Fibroblast of lung (primary cell): ENCODE measurements at places on chromosomes 4 and X. TPM values are rescaled to one million over a fixed set of nuclear protein-coding genes. Genes with fewer than 3 reads are reported as not detected.

DNA sequence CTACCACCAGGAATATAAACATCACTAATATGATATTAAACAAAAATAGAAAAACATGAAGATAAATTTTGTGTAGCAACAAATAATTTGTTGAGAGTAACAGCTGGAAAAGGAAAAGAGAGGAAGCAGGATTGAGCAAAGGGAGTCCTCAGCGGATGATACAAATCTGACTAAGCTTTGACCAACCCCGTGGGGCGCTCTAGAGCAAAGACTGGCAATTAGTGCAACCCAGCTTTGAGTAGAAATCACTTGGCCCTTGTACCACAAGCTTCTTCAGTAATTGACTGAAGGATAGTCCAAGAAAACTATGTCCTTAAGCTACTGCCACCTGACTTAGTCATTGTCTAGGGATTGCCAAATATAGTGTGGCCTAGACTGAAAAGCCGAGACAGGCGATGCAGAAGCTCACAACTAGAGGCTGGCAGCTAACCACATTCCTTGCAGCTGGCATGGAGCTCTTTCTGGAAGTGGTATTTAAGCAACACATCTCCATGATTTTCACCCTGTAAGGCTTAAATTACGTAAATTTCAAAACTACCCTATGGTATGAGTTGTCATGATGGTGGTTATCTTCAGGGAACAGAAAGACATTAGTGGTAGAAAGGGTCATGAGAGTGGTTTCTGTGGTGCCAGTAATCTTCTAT is 396.0 kb downstream of the PDGFC start:
- DNase-seq, result peak; percentile 59

- no peak for DNase-seq
These were observed 320.1 kb downstream of the CFAP299 start for GRCh38 chr4:80655662-80656061.

GRCh38 chr4:112206431-112206830 is 25.2 kb upstream of the AP1AR start:
- DNase-seq, result no peak

DNA sequence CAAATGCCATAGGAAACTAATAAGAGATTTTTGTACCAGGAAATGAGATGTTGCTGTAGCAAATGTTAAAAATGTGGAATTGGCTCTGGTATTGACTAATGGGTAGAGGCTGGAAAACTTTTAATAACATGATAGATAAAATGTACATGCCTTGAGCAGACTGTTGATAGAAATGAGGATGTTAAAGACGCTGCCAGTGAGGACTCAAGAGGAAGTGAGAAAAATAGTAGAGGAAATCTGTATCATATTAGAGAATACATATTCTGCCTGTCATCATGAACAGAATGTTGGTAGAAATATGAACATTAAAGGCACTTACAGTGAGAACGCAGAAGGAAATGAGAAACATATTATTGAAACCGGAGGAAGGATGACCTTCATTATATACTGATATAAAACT is 577.2 kb upstream of the HTR2C start:
- no peak for DNase-seq

DNA sequence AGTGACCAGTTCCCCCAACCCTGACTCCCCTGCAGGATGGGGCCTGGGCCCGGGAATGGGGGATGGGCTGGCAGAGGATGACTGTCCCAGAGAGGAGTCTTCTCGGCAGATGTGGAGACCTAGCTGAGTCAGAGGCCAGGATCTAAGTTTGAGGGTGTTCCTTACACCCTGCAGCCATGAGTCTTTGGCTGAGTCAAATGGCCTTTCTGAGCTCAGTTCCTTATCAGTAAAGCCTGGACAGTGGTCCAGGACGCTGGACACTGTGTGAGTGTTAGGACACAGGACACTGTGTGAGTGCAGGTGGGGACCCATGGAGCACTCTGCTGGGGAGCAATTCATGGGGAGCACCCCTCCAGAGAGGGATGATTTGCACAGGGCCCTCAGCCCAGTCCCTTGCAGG is 5.0 kb downstream of the IL9R start:
- no peak for DNase-seq

DNA sequence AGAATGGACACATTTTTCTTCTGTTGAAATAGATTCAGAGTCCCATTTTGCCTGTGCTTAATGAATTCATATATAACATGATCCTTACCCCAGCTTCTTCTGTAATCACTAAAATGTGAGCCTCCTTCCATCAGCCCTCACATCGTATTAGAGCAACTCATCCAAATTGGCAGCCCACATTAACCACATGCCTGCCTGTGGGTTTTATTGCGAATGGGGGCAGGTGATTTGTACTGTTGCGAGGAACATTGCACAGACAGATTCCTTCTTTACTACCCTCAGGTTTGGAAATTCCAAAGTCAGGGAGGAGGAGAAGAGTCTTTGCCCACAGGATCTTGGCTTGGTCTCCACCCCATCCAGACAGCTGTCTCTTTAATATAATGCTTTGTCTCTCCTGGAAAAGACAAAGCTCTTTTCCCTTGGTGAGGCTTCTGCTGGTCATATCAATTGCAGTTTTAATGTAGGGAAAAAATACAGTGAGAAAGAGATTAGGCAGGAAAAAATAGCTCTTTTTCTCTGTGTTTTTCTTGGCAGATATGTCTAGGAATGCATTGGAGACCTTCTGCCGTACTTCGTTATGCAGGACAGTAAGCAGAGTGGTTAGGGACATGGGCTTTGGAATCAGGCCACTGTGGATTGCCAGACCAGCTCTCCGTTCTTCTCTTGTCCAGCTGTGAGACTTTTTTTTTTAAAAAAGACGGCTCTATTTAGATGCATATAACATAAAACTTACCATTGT is 371.2 kb downstream of the AFF2 start:
- DNase-seq, result peak; percentile 74

- DNase-seq, result no peak
These were observed 166.2 kb downstream of the ATP10D start for GRCh38 chr4:47651231-47651630.

DNA sequence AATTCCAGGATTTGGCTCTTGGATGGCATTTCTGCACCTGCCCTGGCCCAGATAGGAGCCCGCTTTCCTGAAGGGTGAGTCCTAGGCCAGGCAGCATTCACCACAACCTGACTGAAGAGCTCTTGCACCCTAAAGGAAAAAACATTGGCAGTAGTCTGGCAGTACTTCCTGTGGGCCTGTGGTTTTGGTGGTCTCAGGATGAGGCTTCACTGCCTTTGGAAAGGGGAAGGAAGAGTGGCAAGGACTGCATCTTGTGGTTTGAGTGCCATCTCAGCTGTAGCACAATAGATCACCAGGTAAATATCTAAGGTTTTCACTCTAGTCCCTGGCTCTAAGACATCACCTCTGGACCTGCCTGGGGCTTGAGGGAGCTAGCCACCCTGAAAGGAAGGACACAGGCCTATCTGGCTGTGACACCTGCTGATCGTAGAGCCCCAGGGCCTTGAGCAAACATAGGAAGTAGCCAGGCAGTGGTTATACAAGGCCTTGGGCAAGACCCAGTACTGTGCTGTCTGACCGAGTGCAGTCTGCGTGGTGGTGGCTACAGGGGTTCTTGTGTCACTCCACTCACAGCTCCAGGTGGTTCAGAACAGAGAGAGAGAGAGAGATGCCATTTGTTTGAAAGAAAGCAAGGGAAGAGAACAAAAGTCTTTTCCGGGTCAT is 28.5 kb upstream of the PRRG1 start:
- DNase-seq, result no peak

- DNase-seq, result no peak
These were observed 6.9 kb upstream of the HELT start for GRCh38 chr4:185011408-185011807.

GRCh38 chr4:90715242-90715641 is 588.0 kb downstream of the CCSER1 start:
- DNase-seq, result no peak

EDA2R gene
- total RNA-seq, result 15.7 and 21.0 TPM in 2 replicates

CSN2 gene
- total RNA-seq, result not detected in 2 replicates

TMPRSS11F gene
- total RNA-seq, result not detected in 2 replicates

PABPC4L gene
- total RNA-seq, result 0.77 and 1.2 TPM in 2 replicates

TAF1 gene
- total RNA-seq, result 45.2 and 49.0 TPM in 2 replicates
